Lower lobe of right lung (tissue), 2 donors: ENCODE measurements at places on chromosomes 12 and 14. TPM values are rescaled to one million over a fixed set of nuclear protein-coding genes. Genes with fewer than 3 reads are reported as not detected.

The LIN52 gene
- 7.9 TPM for total RNA-seq

The TMEM260 gene
- total RNA-seq: 23.8 TPM

The CDK17 gene
- 41.7 TPM for total RNA-seq

The KLRK1 gene
- 7.5 TPM for total RNA-seq

The TMEM106C gene
- total RNA-seq: 39.3 TPM

The HPD gene
- 2.5 TPM for total RNA-seq

The DBX2 gene
- total RNA-seq: 0.12 TPM

The MSRB3 gene
- 47.3 TPM for total RNA-seq

- no peak for DNase-seq
- peaks cover 21% of the 10 kb centered on the region for H3K36me3 ChIP-seq
- H3K27ac ChIP-seq: no peak overlapping the region
- no peak overlapping the region for H3K4me3 ChIP-seq
These were observed 13.4 kb downstream of the DDX51 start for GRCh38 chr12:132130690-132131089.

GRCh38 chr12:121717041-121717699 is 4.6 kb downstream of the TMEM120B start:
- no peak overlapping the region for H3K4me3 ChIP-seq
- H3K27me3 ChIP-seq: no peaks in the 10 kb centered on the region
- DNase-seq: peak; percentile 49
- peaks cover 13% of the 10 kb centered on the region for H3K4me1 ChIP-seq
- H3K27ac ChIP-seq: no peak overlapping the region

- DNase-seq: peak; percentile 67
- H3K27ac ChIP-seq: no peak overlapping the region
- no peaks in the 10 kb centered on the region for H3K36me3 ChIP-seq
These were observed 721 bp downstream of the CABP1 start for GRCh38 chr12:120640861-120641833.

DNA sequence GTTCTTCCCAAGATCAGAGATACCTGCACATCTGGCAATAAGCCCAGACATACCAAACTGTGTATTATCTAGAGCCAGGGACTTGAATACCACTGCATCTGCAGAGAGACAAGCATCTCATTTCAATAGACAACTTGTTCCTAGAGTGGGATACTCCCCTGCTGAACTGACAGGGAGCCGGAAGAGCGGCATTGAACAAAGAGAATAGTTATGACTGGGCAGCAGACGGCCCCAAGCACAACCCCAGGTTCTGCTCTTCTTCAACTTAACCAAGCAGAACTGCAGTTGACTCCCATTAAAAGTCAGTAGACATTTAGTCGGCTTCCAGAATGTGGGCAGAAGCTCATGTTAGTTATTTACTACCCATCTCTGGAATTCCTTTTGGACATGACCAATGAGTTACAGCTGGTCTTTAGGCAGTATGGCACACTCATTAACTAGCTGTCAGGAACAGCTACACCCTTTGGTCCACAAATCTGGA is 112.9 kb downstream of the HMGA2 start:
- H3K4me3 ChIP-seq: no peak overlapping the region
- H3K36me3 ChIP-seq: no peaks in the 10 kb centered on the region
- no peaks in the 10 kb centered on the region for H3K27me3 ChIP-seq
- no peak for DNase-seq
- no peak overlapping the region for H3K27ac ChIP-seq

- H3K4me1 ChIP-seq: no peaks in the 10 kb centered on the region
- H3K4me3 ChIP-seq: no peak overlapping the region
- no peaks in the 10 kb centered on the region for H3K27me3 ChIP-seq
- DNase-seq: no peak
- no peak overlapping the region for H3K27ac ChIP-seq
These were observed 136.8 kb downstream of the TPH2 start for GRCh38 chr12:72075401-72075800.

- H3K27me3 ChIP-seq: no peaks in the 10 kb centered on the region
- no peaks in the 10 kb centered on the region for H3K36me3 ChIP-seq
- no peak for DNase-seq
- H3K4me3 ChIP-seq: no peak overlapping the region
These were observed 1231.7 kb upstream of the TMEM132C start for GRCh38 chr12:127035011-127035879.
